GDM1 (cell line): ENCODE measurements at places on chromosomes 12 and 14.

- no peak for DNase-seq
These were observed 232.8 kb downstream of the TMTC2 start for GRCh38 chr12:82919388-82920054.

GRCh38 chr14:98944989-98945388 lies 327.0 kb downstream of the BCL11B start:
- no peak for DNase-seq

GRCh38 chr12:120719496-120720233 lies 6.0 kb upstream of the ACADS start:
- no peak for DNase-seq

DNA sequence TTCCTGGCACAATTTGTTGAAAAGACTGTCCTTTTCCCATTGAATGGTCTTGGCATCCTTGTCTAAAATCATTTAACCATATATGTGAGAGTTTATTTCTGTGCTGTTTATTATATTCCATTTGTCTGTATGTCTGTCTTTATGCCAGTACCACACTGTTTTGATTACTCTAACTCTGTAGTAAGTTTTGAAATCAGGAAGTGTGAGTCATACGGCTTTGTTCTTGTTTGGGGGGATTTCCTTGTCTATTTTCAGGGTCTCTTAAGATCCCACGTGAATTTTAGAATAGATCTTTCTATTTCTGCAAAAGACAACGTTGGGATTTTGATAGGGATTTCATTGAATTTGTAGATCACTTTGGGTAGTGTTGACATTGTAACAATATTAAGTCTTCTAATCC lies 88.5 kb downstream of the MYRFL start:
- DNase-seq: no peak

DNA sequence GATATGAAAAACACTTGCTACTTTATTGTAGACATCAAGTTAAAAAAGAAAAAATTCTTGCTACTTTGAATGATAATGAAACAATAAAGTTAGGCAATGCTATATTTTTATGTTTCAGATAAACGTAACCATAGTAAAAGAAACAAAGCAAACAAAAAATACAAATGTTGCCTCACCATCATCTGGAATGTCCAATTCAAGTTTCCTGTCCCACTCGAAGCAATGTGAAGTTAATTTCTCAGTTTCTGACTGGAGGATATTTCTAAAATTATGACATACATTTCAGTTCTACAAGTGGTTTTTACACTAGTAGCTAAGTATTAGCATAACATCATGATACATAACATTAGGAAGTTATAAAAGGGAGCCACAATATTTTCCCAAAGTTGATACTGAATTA lies 20.9 kb downstream of the DLGAP5 start:
- no peak for DNase-seq

- DNase-seq: no peak
These were observed 49.3 kb downstream of the DLK1 start for GRCh38 chr14:100775831-100776591.

- no peak for DNase-seq
These were observed 20.8 kb downstream of the BCAT1 start for GRCh38 chr12:24928131-24928530.

DNA sequence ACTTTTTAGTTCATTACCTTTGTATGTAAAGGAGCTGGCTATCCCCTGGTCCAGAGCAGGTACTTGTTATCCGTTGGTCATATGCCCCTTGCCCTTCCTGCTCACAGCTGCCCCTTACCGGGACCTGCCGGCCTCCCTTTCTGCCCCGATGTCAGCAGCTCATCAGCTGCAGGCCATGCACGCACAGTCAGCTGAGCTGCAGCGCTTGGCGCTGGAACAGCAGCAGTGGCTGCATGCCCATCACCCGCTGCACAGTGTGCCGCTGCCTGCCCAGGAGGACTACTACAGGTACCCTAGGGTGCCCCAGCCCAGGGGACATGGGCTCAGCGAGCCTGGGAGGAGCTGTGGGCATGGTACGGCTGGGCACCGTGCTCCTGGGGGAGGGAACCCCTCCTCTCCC lies 2.3 kb upstream of the RNU7-1 start:
- no peak for DNase-seq

GRCh38 chr12:51917746-51918453 lies 10.6 kb downstream of the ACVRL1 start:
- no peak for DNase-seq

- DNase-seq: no peak
These were observed 86.5 kb downstream of the PDZRN4 start for GRCh38 chr12:41274643-41275042.

DNA sequence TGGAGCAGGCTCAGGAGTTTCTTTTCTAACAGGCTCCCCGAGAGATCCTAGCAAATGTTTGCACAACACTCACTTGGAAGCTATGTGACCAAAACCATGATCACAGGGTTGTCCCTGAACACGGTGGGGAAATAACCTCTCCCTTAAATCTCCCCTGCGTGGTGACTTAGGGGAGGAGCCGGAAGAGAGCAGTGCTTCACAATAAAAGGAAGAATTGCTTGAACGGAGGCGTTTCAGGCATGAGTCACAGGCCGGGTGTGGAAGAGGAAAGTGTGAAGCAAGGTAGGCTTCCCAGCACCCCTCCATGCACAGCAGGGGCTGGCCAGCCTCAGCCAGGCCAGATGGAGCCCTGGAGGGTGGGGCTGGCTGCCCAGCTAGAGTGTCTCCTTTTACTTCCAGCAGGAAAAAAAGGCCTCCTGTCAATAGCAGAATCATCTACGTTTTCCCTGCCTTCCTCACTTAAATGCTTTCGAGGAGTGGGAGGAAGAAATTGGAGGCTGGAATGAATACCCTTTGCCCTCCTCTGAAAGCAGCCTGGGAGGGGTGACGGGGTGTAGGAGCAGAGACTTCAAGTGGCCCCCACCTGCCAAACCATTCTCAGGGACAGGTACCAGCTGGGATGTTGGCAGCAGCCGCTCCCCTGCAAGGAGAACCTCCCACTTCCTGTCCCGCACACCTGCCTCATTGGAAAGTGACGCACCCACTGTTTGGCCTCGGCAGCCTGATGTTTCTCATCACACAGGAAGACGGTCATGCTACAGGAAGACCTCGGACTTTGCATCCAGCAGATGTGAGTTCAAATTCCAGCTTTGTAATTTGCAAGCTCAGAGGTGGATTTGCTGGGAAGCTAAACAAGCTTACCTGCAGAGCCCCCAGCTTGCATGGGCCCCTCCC lies 30.1 kb upstream of the PPP2R5C start:
- no peak for DNase-seq

- no peak for DNase-seq
These were observed 575.9 kb upstream of the MDGA2 start for GRCh38 chr14:48251290-48251689.

- DNase-seq: no peak
These were observed 102.1 kb downstream of the DUSP6 start for GRCh38 chr12:89250213-89250612.

- peak; percentile 47 for DNase-seq
These were observed 8.9 kb downstream of the DCP1B start for GRCh38 chr12:1995205-1995896.

DNA sequence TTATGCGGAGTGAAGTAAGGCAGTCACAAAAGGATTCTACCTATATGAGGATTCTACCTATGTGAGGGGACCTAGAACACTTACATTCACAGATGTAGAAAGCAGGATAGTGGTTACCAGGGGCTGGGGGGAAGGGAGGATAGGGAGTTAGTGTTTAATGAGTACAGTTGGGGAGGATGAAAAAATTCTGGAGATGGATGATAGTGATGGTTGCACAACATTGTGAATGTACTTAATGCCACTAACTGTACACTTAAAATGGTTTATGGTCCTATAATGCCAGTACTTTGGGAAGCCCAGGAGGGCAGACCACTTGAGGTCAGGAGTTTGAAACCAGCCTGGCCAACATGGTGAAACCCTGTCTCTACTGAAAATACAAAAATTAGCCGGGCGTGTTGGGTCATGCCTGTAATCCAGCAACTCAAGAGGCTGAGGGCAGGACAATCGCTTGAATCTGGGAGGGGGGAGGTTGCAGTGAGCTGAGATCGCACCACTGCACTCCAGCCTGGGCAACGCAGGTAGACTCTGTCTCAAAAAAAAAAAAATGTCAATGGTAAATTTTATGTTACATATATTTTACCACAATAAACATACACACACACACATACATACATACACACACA lies 25.4 kb downstream of the SVOP start:
- no peak for DNase-seq

DNA sequence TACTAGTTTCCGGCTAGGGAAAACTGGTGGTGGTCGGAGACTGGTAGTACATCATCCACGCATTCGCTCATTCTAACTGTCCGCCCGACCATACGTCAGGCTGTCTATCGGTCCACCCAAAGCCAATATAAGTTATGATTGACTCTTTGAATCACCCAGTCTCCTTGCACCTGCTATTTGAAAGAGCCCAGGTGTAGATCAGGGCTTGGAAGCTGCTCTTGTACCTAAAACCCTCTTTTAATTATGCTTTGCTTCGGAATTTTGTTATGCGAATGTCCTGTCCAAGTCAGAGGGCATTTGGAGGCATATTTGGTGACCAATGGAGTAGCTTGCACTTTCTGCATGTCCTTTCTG lies 5.7 kb upstream of the NKX2-1 start:
- no peak for DNase-seq

GRCh38 chr14:47590767-47591495 lies 84.5 kb downstream of the MDGA2 start:
- no peak for DNase-seq

DNA sequence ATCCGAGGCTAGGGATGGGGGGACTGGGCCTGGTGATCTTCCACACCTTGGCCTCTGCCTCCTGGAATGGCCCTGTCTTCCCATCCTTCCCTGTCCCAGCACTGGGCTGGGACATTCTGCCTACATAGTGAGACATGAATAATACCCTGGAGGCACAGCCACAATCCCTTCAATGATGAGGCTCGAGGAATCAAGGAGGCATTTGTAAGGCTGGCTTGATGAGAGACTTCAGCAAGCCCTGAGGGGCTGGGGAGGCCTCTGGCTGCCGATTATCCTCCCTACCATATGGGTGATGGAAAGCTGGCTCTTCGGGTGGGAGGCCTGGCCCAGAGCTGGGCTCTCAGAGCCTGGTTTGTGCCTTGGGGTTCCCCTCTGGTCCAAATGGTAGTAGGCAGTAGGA lies 92.5 kb downstream of the CALM1 start:
- no peak for DNase-seq

DNA sequence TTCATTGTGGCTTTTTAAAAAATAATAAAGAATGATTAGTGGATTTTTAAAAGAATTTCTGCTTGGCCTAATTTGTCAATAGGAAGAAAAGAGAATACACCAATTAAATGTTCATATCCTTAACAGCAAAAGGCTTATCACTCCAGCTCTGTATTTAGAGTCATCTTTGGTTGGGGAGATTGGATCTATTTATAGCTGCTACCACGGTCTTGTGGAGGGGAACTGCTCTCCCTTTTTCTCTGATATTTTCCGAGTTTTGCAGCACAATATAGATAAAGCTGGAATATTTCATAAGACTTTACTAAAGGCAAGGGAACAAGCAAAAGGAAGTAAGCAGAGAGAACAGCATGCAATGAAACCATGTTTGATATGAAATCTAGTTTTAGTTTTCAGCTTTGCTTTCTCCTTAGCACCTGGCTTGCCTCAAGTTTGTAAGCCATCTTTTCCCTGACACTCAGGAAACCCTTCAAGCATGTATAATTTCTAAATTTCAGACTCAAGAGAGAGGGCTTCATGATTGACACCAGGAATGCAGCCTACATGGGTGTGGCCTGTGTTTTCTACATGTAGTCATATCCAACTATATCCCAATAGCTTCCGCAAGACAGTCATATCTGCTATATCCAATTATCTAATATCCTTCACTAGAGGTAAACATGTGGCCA lies 35.2 kb downstream of the BRMS1L start:
- no peak for DNase-seq

GRCh38 chr12:116336542-116337065 lies 59.1 kb upstream of the MED13L start:
- DNase-seq: no peak

- DNase-seq: no peak
These were observed 173.3 kb upstream of the FAR2 start for GRCh38 chr12:28975564-28976340.

- DNase-seq: no peak
These were observed 312.3 kb downstream of the ATP23 start for GRCh38 chr12:58253663-58254062.

- DNase-seq: no peak
These were observed 122.5 kb downstream of the PHLDA1 start for GRCh38 chr12:75908961-75909605.

- no peak for DNase-seq
These were observed 1.7 kb upstream of the CHPT1 start for GRCh38 chr12:101695706-101696105.

- DNase-seq: no peak
These were observed 22.1 kb upstream of the LGMN start for GRCh38 chr14:92770484-92770883.

- no peak for DNase-seq
These were observed 58.6 kb upstream of the PARP11 start for GRCh38 chr12:3931776-3932175.

DNA sequence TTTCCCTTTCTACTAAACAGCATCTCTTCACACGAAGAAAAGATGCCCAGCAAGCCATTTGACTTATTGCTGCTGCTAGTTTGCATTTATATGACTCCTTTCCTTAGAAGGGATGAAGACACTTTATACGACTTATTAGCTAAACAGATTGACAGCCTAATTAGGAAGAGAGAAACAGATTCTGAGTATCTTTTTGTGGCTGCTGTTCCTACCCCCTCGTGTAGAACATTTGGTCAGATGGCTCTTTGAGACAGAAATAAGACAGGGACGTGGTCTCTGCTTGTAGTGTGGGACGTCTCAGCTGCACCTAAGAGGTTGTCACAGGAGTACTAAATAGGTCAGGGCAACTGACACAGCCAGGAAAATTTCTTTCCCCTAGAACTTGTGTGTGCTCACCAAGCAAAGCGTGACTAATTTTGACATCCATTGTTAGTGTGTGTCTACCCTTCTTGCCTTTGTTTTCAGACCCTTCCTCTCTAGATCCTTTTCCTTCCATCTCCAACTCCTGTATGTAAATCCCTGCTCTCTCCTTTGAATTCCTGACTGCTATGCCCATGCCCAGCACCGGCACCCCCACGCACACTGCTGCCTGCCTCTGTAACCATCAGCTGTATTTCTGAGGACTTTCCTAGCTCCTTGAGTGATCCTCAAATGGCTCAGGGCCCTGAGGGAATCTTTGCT lies 83.2 kb downstream of the DAD1 start:
- no peak for DNase-seq

GRCh38 chr12:26204612-26205289 lies 9.4 kb downstream of the SSPN start:
- DNase-seq: no peak

- DNase-seq: no peak
These were observed 3.4 kb downstream of the CIROP start for GRCh38 chr14:23101213-23101970.
